ENCODE measurements at places on chromosomes 5 and 9.

- DNase-seq, result no peak
Observed at GRCh38 chr9:125564631-125565030, 142.4 kb downstream of the MAPKAP1 start.

DNA sequence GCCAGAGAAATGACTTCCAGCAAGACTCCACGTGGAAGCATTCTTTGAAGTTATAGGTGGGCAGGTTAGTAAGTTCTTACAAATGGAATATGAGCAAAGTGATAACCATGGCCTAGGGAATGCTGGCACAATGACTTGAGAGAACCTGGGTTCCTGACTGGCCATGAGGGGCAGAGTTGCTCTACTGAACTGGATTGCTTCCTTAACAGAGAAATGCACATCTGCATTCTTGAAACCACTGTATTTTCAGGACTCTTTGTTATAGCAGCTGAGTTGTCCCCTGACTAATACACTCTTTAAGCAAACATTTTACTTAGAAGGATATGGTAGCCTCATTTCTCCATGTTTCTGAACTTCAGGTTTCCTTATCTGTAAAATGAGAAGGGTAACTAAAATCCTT, 108.3 kb upstream of the GNA14 start:
- no peak for DNase-seq

- DNase-seq, result peak; percentile 86
Observed at GRCh38 chr5:1801222-1801966, at the start of gene NDUFS6. Gene NDUFS6, plus strand, starts transcription at chr5:1801407. Its CDS starts 11 bp downstream, at chr5:1801418.

GRCh38 chr9:135567311-135567710, 5.8 kb downstream of the PAEP start:
- DNase-seq, result no peak

DNA sequence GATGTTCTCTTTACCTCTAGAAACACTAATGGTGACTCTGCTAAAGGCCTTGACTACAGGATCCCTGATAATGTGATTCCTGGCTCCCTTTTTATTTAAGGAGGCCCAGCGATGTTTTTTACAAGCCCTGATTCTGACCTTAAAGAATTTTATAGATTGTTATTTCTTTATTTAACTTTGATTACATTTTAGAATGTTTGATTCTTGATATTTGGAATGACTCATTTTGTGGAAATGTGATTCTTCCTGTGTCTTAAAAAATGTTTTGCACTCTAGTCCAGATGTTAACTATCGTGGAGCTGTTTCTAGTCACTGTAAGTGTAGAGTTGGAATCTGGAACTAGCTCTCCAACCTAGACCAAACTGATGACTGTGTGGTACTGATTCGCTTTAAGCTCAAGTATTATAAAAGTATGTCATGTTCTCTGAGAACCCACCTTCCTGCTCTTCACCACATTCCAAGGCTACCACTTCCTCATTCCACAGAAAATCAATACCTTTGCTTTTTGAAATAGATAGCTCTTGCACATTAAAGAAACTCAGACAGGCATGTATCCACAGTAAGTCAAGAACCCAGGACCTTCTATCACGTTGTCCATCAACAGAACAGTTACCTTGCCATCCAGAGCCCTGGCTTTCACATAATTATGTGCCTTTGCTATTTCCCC, 65.2 kb downstream of the JMY start:
- no peak for DNase-seq

GRCh38 chr9:4738866-4739586, 2.0 kb downstream of the AK3 start:
- DNase-seq, result no peak

DNA sequence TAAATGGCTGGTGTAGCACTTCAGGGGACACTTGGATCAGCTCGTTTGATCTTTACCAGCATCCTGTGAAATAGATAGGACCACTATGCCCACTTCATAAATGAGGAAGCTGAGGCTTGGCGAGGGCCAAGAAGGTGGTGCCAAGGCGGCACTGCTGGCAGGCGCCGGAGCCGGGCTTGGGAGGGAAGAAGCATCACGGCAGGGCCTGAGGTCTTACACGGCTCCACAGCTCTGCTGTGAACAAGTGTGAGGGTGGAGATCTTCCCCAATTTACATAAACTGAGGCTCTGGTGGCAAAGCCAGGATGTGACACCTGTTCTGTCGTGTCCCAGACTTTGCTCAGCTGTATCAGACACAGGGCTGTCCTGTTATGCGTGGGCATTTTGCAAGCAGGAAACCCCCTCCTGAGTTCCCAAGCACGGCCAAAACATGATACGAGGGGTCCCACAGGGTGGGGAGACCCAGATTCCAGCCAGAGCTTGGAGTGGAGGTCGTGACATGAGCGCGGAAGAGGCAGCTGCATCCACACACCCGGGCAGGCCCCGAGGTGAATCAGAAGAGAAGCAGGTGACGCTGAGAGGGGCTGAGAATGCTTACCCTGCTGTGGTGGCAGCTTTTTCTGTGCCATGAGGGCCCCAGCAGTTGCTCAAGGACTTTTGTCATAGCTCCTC, 117.5 kb upstream of the BOD1 start:
- peak; percentile 62 for DNase-seq
